Activated gamma-delta T cell treated with Interleukin-2 at 50 U/mL for 16 hours (primary cell): ENCODE measurements at places on chromosomes 12 and 14.

GRCh38 chr12:59007620-59008019, 87.3 kb upstream of the LRIG3 start:
- no peak for DNase-seq

- DNase-seq, result no peak
Measured at GRCh38 chr12:15453613-15454012, 131.3 kb downstream of the PTPRO start.

GRCh38 chr12:107134558-107134957, 41.2 kb upstream of the CRY1 start:
- DNase-seq, result peak; percentile 5

DNA sequence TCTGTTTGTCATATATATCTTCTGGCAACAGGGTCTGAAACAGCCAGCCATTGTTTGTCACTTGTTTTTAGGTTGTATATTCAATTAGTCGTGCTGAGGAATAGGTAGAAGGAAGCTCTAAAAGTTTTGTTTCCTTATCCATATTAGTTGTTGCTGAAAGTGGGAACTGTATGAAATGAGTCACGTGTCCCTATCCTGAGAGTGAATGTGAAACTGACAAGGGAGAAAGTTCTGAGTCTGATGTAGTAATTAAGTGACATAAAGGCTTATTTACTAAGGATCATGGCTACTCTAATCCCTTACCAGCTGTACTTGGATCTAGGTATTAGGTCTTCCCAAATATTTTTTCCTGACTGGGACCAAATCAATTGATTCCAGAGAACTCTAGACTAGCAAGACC, 16.4 kb downstream of the FAM234B start:
- DNase-seq, result no peak

DNA sequence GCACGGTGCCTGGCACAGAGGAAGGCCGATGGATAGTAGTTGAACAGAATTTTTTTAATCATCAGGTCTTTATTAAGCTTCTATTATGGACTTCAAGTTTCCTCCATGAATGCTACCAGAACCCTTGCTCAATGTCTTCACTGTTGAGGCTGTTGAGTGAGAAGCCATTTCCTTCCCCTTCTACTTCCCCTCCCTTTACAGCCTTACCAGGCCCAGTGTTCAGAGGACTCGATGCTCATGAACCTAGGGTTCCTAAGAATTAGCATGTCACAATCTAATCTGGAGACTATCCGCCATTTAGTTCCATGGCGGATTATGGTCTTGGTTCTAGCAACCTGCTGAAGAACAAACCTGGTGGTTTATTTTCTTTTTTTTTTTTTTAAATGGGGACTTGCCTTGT, 17.7 kb downstream of the ETV6 start:
- no peak for DNase-seq

- no peak for DNase-seq
Measured at GRCh38 chr12:88575361-88575970, 4.8 kb downstream of the KITLG start.

GRCh38 chr12:97487470-97487869, 24.9 kb downstream of the RMST start:
- no peak for DNase-seq

DNA sequence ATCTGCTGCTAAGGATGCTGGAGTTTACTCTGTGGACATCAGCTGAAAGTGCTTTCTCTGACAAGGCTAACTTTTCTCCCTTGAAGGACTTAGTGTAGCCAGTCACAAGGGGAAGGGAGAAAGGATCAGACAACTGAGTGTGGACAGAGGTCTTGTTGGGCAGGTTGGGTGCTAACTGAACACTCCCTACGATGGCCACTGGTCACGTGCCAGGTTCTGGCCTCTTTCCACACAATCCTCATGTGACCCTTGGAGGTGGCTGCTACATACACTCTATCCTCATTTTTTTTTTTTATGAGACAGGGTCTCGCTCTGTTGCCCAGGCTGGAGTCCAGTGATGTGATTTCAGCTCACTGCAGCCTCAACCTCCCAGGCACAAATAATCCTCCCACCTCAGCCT, 39.7 kb downstream of the FOXN4 start:
- no peak for DNase-seq

DNA sequence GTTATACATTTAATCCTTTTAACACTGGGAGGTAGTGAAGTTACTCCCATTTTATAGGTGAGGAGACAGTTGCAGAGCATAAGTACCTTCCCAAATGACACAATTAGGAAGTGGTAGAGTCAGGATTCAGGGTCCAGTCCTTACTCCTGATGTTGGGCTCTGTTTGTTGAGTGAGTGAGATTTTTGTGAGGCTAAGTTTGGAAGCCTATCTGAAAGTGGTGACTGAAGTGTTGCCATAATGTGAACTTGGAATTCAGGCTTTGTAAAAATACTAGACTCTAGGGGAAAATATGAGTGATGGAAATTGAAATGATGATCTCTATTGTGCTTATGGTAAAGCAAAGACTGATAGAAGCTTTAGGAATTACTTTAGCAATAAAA, 2.2 kb downstream of the NUDT4 start:
- no peak for DNase-seq

DNA sequence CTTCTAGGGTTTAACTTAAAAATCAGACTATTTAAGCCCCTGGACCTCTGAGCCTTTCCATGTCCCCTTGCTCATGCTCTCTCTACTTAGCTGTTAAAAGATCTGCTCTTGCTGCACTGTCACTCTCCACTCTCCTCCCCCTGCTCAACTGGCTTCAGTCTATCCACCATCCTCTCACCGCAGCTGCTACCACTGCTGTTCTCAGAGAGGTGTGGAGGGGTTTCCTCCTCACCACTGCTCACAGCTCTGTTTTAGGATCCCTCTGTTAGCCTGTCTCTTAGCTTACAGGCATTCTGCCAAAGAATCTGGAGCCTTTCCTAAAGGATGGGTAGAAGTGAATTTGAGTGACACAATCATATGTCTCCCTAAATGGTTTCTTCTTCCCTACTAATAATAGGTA, 43.7 kb upstream of the ATP2B1 start:
- no peak for DNase-seq

- DNase-seq, result no peak
Measured at GRCh38 chr14:102255401-102256190, 49.4 kb downstream of the MOK start.

DNA sequence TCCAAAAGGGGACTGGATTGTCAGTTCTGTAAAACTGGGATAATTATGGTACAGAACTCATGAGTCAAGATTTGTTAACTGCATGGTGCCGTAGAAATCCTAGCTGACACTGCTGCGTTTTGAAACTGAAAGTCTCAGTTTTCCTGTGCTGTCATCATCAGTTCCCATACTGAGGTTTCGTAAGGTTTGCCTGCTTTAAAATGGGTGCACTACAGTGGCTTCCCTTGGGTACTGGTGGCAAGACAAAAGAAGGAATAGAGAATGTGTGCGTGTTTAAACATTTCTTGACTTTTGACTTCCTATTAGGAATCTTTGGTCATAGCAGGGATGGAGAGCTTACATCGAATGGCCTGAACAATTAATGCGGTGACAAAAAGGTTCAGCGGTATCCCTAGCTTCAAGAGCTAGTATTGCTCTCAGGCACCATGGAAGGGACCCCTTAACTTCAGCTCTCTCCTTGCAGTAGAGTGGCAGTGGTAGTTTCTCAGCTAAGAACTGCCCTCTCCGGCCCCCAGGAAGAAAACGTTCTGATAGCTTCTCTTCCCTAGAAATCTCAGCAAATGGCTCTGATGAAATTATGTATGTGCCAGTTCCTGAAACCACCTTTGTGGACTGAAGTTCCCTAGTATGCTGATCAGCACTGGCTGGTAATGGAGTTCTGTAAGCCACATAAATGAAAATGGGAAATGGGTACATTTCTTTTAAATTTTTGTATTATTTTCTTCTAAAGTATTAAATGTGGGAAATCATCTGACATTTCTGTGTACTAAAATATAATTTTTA, 28.9 kb downstream of the ANO6 start:
- DNase-seq, result no peak

- no peak for DNase-seq
Measured at GRCh38 chr12:43789941-43790340, 16.2 kb downstream of the TWF1 start.

GRCh38 chr14:73903028-73903427, 16.4 kb downstream of the ZNF410 start:
- DNase-seq, result no peak

- DNase-seq, result no peak
Measured at GRCh38 chr12:92717202-92717601, 14.4 kb downstream of the PLEKHG7 start.

- peak; percentile 69 for DNase-seq
Measured at GRCh38 chr12:6230321-6231110, 30.3 kb downstream of the CD9 start.

GRCh38 chr12:101909646-101910045, 32.3 kb downstream of the DRAM1 start:
- DNase-seq, result no peak

- DNase-seq, result no peak
Measured at GRCh38 chr14:99604766-99605298, 825 bp upstream of the CCDC85C start.

- no peak for DNase-seq
Measured at GRCh38 chr12:6307529-6307928, 3.0 kb upstream of the PLEKHG6 start.

DNA sequence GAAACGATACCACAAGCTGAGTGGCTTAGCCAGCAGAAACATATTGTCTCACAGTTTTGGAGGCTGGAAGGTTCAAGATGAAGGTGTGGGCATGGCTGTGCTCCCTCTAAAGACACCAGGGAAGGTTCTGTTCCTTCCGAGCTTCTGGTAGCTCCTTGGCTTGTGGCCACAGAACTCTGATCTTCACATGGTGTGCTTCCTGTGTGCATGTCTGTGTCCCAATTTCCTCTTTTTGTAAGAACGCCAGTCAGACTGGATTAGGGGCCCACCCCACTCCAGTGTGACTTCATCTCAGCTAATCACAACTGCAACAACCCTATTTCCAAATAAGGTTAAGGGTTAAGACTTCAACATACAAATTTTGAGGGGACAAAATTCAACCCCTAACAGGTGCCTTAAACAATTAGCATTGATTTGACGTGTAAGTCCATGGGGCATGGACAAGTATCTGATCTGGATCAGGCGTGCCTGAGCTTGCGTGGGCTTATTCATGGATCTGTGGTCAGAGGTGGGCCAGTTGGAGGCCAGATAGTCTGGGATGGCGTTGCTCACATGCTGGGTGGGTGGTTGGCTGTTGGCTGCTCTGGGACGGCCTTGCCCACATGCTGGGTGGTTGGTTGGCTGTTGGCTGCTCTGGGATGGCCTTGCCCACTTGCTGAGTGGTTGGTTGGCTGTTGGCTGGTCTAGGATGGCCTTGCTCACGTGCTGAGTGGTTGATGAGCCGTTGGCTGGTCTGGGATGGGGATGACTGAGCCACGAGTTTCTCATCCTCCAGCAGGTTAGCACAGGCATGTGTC, 88.5 kb downstream of the LGMN start:
- DNase-seq, result no peak

- no peak for DNase-seq
Measured at GRCh38 chr12:115857160-115857920, 420.2 kb downstream of the MED13L start.

GRCh38 chr12:72995616-72996015, 723.4 kb downstream of the TRHDE start:
- DNase-seq, result no peak

DNA sequence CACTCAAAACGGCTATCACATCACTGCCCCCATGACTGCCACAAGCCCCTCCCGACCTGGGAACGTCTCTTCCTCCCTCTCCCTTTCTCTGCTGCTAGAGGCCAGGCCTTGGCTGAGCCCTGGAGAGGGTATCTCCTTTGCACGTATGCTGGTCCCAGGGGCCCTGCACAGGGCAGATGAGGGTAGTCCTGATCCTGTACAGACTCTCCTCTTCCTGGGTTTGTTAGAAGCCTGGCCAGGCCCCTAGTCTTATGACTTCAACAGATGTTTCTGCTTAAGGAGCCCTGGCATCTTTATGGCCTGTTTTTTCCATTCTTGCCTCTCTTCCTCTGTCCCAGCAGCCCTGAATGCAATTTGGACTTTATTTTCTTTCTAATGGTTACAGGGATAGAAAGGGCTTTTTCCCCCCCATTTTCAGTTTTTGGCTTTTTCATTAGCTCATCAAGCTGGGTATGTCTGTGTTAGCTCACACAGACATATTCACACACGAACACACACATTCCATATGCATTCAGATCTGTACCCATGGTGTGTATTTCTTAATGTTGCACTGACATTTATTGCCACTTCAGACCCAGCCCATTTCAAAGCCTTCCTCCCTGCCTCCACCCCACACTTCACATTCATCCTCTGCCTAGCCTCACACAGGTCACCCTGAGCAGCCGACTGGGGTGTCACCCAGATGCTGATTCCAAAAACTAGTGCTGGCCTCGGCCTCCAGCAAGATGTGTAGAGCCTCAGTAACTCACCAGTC, 203.2 kb downstream of the ZFP36L1 start:
- DNase-seq, result no peak

DNA sequence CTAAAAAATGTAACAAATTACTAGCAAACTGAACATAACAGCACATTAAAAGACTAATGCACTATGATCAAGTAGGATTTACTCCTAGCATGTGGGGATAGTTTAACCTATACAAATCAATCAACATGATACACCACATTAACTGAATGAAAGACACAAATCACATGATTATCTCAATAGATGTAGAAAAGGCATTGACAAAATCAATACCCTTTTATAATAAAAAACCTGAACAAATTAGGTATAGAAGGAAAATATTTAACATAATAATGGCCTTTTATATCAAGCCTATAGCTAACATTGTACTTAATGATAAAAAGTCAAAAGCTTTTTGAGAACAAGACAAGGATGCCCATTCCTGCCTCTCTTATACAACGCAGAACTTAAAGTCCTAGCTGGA, 540.0 kb downstream of the RERGL start:
- DNase-seq, result no peak

GRCh38 chr14:89252887-89253532, 164.0 kb downstream of the FOXN3 start:
- no peak for DNase-seq

GRCh38 chr14:88043529-88044443, 38.9 kb downstream of the GPR65 start:
- no peak for DNase-seq

GRCh38 chr12:124833693-124834122, 30.0 kb downstream of the SCARB1 start:
- no peak for DNase-seq

- no peak for DNase-seq
Measured at GRCh38 chr12:21697904-21698630, 40.4 kb upstream of the LDHB start.

DNA sequence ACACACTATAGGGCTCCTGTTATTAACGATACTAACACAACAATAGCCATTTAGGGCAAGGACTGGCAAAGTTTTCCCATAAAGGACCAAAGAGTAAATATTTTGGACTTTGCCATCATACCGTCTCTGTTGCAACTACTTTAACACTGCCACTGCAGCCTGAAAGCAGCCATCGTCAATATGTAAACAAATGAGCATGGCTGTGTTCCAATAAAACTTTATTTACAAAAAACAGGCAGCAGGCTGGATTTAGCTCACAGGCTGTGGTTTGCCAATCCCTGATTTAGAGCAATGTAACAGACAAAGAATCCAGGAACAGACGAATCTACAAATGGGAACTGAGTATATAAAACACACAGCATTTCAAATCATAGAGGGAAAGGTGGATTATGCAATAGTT, 84.1 kb downstream of the FRMD6 start:
- no peak for DNase-seq
